ENCODE measurements at places on chromosomes 7 and 10.
A peak's percentile ranks its signal among the peaks of the same experiment; 100 is the strongest.

DNA sequence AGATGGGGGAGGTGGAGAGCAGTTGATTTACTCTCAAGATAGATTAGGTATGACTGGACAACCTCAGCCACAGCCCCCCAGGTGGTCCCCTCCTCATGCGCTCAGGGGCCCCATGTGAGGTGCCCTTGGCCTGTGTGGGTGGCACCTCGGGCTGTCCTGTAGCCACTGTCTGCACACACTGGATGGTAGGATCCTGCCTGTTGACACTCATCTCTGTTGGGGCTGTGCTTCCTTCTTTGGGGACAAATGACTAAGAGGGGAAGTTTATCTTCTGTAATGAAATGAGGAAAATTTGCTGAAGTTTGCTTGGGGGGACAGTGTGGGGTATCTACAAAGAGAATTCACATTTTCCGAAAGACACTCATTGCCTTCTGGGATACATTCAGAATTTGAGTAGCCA, 53.6 kb upstream of the ANTXRL start:
- DNase-seq = no peak

- DNase-seq = peak; percentile 20
These were observed 2.3 kb upstream of the SLC16A9 start for GRCh38 chr10:59711871-59712494.

- DNase-seq = peak; percentile 32
These were observed 243.2 kb upstream of the SLC26A5 start for GRCh38 chr7:103689255-103689654.

DNA sequence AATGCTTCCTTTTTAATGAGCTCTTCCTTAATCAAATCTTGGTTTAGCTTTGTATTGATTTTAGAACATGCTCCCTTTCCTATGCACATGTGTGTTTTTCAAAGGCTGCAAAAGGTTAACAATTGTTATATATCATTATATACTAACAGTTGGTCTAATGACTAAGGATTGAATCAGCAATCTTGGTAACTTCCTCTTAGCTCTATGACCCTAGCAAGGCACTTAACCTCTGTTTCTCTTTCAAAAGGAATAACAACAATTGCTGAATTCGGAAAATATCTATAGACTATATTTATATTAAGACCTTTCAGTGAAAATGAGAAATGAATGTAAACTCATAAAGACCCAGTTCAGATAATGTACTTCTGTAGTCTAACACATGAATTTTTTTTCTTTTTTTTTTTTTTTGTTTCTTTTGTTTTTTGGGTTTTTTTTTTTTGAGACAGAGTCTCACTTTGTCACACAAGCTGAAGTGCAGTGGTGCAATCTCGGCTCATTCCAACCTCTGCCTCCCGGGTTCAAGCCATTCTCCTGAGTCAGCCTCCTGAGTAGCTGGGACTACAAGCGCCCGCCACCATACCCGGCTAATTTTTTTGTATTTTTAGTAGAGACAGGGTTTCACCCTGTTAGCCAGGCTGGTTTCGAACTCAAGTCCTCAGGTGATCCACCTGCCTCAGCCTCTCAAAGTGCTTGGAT, 48.8 kb downstream of the HOXA1 start:
- no peak for DNase-seq

- DNase-seq = no peak
These were observed 31.4 kb upstream of the PDCD4 start for GRCh38 chr10:110840225-110840922.

DNA sequence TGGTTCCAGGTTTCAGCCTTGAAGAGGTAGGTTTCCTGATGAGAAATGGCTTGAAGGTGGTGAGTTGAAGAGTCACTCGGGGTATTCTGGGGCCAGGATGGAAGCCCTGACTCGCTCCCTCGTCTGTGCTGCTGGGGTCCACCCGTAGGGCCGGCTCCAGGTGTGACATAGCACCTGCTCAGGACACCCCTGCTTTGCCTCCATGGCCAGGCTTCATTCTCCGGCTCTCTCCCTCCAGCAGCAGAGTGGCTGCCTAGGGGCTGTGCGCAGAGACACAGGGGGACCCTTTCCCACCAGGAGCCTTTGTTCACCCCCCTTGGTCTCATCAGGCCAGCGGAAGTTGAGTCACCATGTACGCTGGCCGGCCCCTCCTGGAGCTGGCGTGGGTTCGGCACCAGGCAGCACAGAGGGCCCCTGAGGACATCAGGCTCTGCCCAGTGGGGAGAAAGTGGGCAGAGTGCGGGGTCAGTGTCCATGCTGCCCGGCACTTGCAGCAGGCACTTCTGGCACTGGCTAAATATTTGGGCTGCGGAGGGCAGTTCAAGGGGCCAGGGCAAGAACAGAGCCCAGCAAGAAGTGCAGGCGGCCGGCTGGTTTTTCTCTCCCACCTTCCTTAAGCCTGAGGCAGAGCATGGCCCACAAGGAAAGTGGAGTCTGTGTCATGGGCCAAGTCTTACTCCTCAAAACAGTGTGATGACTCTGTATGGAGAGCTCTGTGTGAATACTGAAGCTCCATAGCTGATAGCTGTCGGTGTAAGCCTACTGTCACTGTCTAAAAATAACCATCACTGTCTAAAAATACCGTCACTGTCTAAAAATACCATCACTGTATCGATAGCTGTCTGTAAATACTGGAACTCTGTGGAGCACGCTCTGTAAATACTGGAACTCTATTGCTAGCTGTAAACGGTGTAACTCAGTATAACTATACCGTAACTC, 3.7 kb upstream of the PRKAR1B start:
- DNase-seq = no peak

DNA sequence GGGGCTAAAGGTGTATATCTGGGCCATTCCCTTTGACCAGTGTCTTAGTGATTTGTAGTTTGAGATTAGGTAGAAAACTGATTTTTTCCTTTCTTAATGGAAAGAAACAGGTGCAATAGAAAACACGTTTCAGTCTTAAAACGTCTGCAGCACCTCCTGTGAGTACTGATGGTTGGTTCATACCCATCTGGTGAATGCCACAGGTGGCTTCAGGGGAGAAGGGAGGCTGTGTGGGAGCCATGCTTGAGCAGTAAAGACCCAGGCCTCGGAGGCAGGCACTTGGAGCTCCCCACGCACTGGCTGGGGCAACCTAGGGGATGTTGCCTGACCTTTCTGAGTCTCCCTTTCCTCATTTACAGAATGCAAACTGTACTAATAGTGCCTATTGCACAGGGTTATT, 171.5 kb upstream of the GRB10 start:
- no peak for DNase-seq

- DNase-seq = no peak
These were observed 90.7 kb downstream of the PARP12 start for GRCh38 chr7:139972029-139972428.

DNA sequence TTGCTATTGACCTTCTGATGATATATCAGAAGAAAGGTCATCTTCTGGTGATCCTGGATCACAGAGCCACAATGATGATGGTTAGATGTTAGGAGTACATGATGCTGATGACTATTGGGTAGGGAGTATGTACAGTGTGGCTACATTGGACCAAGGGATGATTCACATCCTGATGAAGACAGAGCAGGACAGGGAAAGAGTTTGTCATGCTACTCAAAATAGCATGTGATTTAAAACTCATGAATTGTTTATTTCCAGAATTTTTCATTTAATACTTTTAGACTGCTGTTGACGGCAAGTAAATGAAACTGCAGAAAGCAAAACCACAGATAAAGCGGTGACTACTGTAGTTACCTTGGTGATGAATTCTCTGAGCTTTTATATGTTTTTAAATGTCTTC, 397.3 kb downstream of the PPP1R3A start:
- no peak for DNase-seq

DNA sequence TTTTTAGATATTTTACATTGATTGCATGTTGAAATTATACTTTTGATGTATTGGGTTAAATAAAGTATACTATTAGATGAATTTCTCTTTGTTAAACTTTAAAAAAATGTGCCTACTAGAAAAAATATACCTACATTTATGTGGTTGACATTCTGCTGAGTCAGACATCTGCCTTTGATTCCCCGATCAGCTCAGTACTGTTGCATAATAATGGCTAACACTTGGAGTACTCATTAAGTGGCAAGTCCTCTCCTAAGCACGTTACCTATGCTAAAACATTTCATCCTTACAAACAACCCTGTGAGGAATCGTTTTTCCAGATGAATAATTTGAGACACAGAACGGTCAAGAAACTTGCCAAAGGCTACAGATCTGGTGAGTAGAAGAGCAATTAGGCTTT, 14.0 kb upstream of the SEM1 start:
- no peak for DNase-seq

DNA sequence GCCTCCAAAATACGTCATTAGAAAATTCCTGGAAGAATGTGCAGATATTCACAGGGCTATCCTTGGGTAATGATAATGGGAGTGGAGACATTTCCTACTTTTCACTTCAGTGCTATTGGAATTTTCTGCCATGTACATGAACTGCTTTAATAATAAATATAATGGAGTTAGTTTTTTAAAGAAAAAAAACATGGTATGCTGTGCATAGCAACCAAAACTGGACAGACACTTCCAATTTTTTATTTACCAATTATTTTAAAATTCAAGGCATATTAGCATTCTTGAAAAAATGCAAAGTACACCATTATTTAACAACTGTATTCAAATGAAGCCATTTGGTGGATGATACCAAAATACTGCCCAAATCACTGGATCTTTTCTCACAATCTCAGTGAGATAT, 3.3 kb downstream of the XRCC2 start:
- DNase-seq = no peak

All from SK-N-DZ (cell line).